ENCODE measurements at places on chromosomes 6 and 20. TPM values are rescaled to one million over a fixed set of nuclear protein-coding genes. Genes with fewer than 3 reads are reported as not detected.

GRCh38 chr20:4681991-4682401 lies 39.7 kb upstream of the PRND start:
- no peak for DNase-seq

GRCh38 chr6:84860920-84861319 lies 96.5 kb upstream of the TBX18 start:
- no peak for DNase-seq

- no peak for DNase-seq
Observed at GRCh38 chr6:125073071-125073470, 80.5 kb upstream of the TPD52L1 start.

DNA sequence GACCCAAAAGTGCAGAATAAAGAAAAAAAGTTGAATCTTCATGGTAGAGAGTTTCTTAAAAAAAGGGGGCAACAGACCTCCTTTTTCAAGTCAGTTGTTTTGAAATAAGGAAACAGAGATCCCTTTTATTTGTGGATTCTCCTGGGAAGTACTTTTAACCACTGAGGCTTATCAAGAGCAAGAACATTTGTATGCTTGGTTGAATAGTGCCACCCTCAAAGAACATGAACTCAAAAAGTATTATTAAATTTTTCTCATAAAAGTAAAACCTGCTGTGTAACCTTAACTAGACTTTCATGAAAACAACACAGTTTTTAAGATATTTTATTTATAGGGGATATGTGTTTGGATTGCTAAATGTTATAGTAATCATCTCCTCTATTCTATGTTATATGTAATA lies at the start of gene DEFB110:
Gene DEFB110 (minus strand): TSS at position 101 of the 400 bp plus-strand sequence. CDS start 59 bp downstream, at position 42.
- DNase-seq, result no peak

DNA sequence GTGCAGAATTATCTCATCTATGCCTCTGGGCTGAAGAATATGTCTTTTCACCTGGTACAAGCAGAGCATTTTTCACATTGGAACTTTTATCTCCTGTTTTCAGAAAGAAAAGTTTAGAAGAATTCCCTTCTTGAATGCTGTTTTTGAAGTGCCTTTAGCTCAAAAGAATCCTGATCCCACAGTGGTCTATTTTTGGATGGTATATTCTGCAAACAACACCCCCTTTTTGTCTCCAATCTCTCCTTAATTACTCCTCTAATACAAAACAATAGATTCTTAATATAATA lies 57.7 kb upstream of the HFE start:
- no peak for DNase-seq

GRCh38 chr6:44128020-44128917 lies 915 bp downstream of the TMEM63B start:
- DNase-seq, result no peak

- no peak for DNase-seq
Observed at GRCh38 chr20:13922241-13922640, 68.2 kb downstream of the SEL1L2 start.

DNA sequence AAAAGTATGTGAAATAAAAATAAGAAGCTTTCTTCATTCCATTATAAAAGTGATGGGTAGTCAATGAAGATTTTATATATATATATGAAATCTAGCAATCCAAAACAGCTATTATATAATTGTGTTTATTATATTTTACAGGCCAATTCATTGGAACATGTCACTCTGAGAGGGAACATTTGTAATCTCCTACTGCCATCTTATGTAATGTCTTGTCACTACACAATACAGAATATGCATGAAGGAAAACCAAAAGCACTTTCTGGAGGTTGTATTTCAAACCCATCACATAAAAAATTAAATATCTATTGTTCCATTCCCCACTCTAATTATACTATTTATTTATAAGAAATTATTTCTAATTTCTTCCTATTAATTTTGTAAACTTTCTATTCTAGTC lies 31.5 kb upstream of the IRAK1BP1 start:
- DNase-seq, result no peak

GRCh38 chr20:35947489-35947888 lies 6.8 kb downstream of the SCAND1 start:
- no peak for DNase-seq

SNPH gene
- 8.5 TPM for polyA plus RNA-seq

COL9A3 gene
- 11.3 TPM for polyA plus RNA-seq

Measured in muscle of arm (tissue), 14 donors.